Stimulated activated CD8-positive, alpha-beta memory T cell treated with anti-CD3 and anti-CD28 coated beads, Interleukin-15, amount 100 ng/mL, for 24 hours (primary cell): ENCODE measurements at places on chromosomes 2 and 18.

DNA sequence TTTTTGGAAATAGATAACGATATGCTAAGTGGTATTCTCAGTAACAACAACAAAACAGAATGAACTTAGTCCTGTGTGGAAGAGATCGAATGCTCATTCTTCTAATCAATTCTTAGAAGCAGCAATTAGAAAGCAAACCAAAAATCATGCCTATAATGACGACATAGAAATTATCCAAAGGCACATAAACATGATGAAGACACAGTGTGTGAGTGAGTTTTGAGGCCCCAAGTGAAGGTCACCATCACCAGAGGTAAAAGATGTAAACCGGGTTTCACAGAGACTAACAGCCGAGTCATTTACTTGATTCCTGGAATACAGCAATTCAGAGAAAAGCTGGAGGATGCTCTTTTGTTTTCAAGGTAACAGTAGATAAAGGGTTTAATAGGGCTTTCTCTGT is 509.2 kb downstream of the TDRD15 start:
- DNase-seq: no peak

GRCh38 chr2:95799892-95800291 is 191.7 kb downstream of the ANKRD36C start:
- DNase-seq: no peak

GRCh38 chr18:5979971-5980457 is 84.7 kb upstream of the TMEM200C start:
- no peak for DNase-seq

DNA sequence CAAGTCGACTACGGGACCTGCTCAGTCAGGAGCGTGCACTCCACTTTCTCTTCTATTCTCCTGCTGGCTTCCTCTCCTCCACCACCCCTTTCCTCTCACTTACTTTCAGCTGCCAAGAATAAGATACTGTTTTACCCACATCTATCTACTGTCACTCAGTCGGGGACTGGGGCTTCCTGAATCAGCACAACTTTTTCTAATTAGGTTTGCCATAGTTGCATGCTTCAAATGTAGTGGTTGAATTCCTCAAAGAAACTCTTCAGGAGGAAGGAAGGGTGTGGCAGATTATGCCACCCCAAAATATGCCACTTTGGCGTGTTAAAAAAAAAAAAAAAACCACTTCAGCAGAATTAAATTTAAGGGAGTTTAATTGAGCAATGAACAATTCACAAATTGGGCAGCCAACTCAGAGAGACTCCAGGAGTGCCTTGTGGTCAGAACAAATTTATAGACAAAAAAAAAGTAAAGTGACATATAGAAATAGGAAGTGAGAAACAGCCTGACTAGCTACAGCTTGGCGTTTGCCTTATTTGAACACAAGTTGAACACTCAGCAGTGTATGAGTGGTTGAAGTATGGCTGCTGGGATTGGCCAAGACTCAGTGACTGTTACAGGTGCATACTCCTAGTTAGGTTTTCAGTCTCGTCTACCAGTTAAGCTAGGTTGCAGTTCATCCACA is 32.5 kb upstream of the RMDN2 start:
- DNase-seq: no peak

- DNase-seq: no peak
Measured at GRCh38 chr2:223597076-223597475, 5.1 kb downstream of the SCG2 start.

- DNase-seq: no peak
Measured at GRCh38 chr2:11925295-11926066, 179.0 kb downstream of the LPIN1 start.

DNA sequence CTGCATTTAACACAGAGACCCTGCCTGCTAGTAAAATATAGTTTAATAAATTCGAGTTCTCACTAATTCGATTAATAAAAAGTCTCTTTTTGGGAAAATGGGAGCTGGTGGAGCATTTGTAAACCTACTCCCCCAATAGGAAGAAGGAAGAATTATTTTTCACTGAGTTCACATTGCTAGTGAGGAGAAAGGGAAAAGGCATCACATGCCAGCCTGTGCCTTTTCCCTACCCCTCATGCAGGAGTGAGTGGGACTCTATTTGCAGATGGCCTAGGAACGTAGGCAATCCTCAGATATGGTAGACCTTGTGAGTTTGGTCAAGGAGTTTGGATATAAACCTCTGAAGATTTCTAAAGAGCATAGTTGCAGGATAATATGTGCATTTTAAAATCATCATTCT is 218.4 kb upstream of the TRIB2 start:
- DNase-seq: no peak

DNA sequence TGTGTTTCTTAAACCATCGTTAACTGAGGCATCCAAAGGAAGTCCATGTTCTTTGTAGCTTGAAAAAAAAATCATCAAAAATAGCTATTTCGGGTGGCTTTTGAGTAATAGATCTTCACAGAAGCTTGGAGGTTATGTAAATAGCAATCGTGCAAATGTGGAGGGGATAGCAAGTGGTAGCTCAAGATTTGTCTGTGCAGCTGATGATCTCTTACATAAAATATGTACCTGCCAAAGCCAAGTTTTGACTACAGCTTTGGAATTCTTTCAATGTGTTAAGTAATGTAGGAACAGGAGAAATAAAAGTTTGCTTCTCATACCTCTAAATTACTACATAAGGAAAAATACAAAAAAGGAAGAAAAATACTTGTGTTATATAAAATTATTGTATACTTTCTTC is 1432.0 kb downstream of the DPP10 start:
- DNase-seq: no peak

DNA sequence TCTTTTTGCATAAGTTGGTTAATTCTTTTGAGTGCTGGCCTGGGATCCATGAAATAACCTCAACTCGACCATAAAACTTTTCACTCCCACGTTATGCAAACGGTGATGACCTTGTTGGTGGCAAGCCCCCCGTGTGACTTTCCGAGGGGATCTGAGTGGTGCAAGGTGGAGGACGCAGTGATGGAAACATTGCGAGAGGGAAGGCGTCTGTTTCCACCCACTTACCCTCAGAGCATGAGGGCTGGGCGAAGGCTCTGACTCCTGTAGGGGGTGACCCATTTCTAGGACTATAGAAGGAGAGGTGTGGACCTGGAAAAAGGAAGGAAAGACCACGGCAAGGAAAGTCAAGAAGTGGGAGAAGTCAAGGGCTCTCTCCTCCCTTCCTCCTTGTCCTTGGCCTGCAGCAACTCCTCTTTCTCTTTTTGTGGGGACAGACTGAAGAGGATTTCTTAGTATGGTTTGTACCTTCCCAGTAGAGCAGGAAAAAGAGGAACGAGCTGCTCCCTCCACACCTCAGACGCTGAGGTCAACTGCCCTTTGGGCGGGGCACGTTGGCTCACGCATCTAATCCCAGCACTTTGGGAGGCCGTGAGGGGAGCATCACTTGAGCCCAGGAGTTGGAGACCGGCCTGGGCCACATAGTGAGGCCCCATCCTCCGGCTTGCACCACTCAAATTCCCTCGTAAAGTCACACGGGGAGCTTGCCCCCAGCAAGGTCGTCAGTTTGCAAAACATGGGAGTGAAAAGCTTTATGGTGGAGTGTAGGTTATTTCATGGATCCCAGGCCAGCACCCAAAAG is 15.5 kb upstream of the CD8A start:
- no peak for DNase-seq

- DNase-seq: no peak
Measured at GRCh38 chr2:8927510-8928455, 75.7 kb downstream of the MBOAT2 start.

DNA sequence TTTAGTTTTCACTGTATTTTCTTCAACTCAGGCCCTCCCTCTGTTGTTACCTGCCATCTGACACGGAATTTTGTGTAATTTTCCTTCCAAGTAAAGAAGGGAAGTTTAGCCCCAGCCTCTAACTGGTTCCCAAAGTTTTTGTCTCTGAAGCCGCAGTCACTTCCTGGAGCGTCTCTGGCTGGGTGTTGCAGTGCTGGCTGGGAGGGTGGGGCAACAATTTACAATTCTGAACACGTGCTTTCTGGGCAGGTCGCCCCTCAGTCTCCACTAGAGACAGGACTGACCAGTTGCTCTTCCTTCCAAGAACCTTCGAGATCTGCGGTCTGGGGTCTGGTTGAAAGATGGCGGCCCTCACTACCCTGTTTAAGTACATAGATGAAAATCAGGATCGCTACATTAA is 3.5 kb downstream of the CNDP2 start:
- DNase-seq: no peak

DNA sequence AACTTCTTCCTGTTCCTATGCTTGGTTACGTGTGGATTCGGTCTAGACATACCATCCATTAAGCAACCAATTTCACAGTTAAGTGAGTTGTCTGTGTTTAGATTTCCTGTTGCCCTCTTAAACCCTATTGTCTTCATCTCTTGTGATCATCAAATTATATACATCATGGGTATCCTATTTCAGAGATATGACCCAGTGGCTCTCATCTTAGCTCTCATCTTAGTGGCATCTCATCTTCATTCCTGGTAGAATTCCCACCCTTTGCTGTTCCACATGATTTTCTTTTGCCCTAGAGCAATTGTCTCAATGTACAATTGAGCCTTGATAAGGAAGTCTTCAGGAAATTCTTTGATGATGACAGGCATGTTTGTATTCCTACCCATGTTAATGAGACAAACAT is 29.4 kb upstream of the FN1 start:
- DNase-seq: no peak

GRCh38 chr2:170524828-170525565 is 190.1 kb upstream of the SP5 start:
- no peak for DNase-seq

DNA sequence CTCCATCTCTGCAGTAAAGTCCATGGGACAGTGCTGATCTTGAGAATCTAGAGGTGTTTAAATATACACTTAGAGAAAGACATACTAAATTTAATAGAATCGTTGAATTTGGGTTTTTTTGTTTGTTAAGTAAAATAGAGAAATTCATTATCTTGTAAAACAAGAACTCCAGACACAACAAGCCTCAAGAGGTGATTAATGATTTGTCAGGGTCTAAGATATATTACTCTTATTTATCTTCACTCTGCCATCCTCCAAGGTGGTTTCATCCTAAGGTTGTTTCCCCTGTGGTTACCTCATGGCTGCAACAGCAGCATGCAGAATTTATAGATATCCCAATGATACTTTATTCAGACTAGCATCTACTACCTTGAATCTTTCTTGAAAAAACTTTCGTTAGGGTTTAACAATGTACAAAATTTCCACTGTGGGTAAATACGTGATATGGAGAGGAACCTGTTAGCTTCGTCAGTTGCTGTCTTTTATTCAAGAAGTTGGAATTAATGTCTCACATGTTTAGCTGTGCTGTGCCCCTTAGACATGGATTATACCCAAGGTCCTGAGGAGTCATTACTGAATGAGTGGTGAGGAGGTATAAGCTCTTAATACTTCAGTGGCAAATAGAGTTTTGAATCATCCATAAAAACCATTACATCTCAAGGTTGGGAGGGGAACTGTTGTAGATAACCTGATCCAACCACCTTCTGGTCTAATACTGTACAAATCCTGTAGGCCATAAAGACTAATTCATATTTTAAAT is 128.0 kb downstream of the GPD2 start:
- no peak for DNase-seq

GRCh38 chr2:147223553-147224060 is 621.2 kb upstream of the ACVR2A start:
- DNase-seq: no peak

GRCh38 chr2:88199912-88200682 is 30.0 kb downstream of the THNSL2 start:
- no peak for DNase-seq

DNA sequence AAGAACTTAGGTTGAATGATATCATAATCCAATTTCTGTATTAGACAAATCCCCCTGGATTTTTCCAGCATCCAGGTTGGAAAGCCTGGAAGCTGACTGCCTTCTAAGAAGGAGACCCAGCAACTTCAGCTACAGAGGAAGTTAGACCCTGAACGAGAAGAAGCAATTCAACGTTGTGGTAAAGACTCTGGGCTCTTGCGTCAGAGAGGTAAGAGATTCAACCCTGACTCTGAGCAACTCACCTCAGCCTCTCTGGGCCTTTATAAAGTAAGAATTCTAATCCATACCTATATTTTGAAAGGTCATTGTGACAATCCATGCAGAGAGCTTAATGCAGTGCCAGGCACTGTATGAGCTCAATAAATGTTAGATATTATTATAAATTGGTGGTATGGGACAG is 9.7 kb downstream of the E2F6 start:
- no peak for DNase-seq

DNA sequence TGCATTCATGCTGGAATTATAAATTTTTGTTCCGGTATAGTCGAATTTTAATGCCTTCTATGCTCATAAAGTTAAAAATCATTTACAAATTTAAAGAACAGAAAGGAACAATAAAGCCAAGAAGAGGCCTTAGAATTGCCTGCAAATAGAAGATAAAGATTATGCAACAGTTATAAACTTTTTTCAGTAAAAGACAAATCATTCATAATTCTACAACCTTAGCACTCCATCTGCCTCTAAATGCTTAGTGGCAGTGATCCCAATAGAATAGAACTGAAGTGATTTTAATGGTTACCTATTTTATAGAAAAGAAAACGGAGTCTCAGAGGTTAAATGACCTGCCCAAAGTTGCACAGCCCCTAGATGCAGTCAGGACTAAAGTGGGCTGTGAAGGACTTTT is 211.2 kb downstream of the AGPS start:
- no peak for DNase-seq

DNA sequence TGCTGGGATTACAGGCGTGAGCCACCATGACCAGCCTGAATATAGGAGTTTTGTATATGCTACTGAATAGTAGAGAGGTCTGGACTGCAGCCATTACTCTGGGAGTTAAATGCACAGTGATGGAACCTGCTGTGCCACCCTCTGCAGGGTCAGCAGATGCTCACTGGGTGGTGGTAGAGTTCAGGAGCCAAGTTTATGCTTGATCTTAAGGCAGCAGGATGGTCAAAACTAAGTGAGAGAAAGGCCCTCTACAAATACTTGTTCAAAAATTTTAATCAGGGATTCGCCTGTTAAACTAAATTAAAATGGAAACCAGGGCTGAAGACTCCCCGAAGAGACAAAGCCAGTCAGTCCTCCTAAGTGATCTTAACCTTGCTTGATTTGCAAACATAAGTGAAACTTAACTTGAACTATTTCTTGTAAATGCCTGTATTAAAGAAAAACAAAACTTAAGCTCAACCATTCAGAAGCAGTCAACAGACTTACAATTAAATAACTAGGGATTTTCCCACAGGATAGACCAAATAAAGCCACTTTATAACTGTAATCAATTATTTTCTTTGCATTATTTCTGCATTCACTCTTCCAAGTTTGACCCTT is 4.2 kb upstream of the WDFY1 start:
- no peak for DNase-seq

DNA sequence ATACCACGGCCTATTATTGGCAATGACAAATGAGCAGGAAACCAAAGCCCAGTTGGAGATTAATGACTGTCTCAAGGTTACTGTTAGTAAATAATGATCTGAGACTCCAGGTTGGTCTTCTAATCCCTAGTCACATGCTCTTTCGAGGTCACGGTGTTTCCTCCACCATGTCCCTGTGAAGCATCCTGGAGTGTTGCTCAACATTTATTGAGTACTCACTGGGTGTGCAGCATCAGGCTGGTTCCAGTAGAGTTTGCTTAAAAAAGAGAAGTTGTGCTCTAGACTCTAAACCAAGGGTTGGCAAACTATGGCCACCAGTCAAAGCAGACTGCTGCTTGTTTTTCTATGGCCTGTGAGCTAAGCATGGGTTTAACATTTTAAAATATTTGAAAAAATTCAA is 263.8 kb upstream of the ATP5MC3 start:
- DNase-seq: no peak

- DNase-seq: no peak
Measured at GRCh38 chr2:41856946-41857345, 190.9 kb upstream of the PKDCC start.

- DNase-seq: no peak
Measured at GRCh38 chr18:40233931-40234616, 1721.0 kb upstream of the PIK3C3 start.
